ENCODE measurements at places on chromosomes 5 and 9. TPM values are rescaled to one million over a fixed set of nuclear protein-coding genes. Genes with fewer than 3 reads are reported as not detected.

DNA sequence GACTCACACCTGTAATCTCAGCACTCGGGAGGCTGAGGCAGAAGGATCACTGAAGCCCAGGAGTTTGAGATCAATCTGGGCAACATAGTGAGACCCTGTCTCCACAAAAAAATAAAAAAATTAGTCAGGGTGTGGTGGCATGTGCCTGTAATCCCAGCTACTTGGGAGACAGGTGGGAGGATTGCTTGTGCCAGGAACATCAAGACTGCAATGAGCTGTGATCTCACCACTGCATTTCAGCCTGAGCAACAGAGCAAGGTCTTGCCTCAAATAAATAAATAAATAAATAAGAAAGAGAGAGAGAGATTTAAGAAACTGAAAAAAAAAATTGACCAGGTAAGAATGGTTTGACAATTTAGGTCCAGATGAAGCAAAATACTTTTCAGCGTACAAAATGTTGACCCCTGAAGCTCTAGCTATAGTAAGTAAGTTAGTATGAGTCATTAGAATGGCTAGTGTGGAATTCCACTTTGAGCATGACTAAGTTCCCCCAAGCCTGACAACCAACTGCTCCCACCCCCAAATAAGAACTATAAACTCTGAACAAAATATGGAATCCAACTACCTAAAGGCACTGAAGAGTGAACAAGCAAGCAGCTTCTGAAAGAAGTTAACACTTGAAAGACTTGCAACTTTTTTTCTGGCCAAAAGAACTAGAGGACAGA is 217.8 kb upstream of the TLE4 start:
- no peak for DNase-seq

GRCh38 chr9:130333041-130333711 is 67.6 kb downstream of the HMCN2 start:
- no peak for DNase-seq

- DNase-seq = no peak
Observed at GRCh38 chr5:160769301-160769700, 82.7 kb downstream of the ATP10B start.

Gene OR1K1
- total RNA-seq = not detected

Gene IFNB1
- not detected for total RNA-seq
